T-cell (primary cell): ENCODE measurements at places on chromosomes 12 and 14.
A peak's percentile ranks its signal among the peaks of the same experiment; 100 is the strongest.

- no peak overlapping the region for H3K4me3 ChIP-seq
- no peak overlapping the region for H3K27ac ChIP-seq
- no peak for DNase-seq
- no peaks in the 10 kb centered on the region for H3K36me3 ChIP-seq
Observed at GRCh38 chr12:122018457-122018856, 3.2 kb upstream of the BCL7A start.

- no peak for DNase-seq
- H3K27ac ChIP-seq, result no peak overlapping the region
- H3K4me1 ChIP-seq, result no peaks in the 10 kb centered on the region
Observed at GRCh38 chr12:81530352-81530751, 228.8 kb downstream of the PPFIA2 start.

DNA sequence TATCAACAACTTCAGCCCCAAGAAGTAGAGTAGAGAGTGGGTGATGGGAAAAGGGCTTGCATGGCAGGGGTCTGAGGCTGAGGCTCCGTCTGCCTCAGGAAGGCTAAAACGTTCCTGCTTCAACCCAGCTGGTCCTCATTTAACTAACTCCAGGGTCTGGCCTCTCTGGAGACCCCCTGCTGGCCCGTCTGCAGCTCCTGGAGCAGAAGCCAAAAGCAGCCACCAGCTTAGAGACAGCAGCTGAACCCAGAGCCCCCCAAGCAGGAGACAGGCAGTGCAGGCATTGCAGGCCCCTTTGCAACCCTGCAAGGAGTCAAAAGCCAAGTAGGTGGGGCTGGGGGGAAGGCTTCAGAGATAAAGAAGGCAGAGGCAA, 25.1 kb upstream of the LTBP2 start:
- no peak overlapping the region for H3K27ac ChIP-seq
- no peak overlapping the region for H3K4me3 ChIP-seq
- H3K4me1 ChIP-seq, result no peaks in the 10 kb centered on the region
- H3K27me3 ChIP-seq, result no peaks in the 10 kb centered on the region
- DNase-seq, result no peak
- no peaks in the 10 kb centered on the region for H3K36me3 ChIP-seq

- no peak for DNase-seq
- H3K4me3 ChIP-seq, result peak overlapping the region; percentile 52
- H3K27me3 ChIP-seq, result no peaks in the 10 kb centered on the region
Observed at GRCh38 chr14:22512106-22512814, 76.8 kb downstream of the DAD1 start.

GRCh38 chr12:108738170-108738569, 6.9 kb upstream of the CORO1C start:
- H3K4me1 ChIP-seq, result no peaks in the 10 kb centered on the region
- no peaks in the 10 kb centered on the region for H3K27me3 ChIP-seq
- no peak for DNase-seq
- no peak overlapping the region for H3K4me3 ChIP-seq
- H3K27ac ChIP-seq, result no peak overlapping the region
- no peaks in the 10 kb centered on the region for H3K36me3 ChIP-seq

DNA sequence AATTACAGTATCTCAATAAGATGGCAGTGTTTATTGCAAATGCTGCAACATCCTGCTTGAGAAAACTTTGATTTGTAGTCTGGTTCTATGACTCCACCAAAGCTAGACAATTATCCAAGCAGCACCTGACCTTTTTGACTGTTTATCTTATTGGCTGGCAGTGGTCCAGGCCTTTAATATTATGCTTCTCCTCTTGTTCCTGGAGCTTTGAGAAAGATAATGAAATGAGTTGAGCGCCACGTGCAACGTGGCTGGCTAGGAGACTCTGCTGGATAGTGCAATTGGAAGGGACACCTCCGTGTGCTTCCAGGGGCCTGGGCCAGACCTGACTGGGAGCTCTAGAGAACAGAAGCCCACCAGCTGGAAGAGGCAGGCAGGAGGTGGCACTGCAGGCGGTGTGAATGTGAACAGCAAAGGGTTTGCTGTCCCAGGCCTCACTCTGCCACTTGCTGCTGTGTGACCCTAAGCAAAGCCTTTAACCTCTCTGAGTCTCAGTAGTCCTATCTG, 349.3 kb downstream of the CACNA1C start:
- H3K36me3 ChIP-seq, result no peaks in the 10 kb centered on the region
- no peak for DNase-seq
- no peak overlapping the region for H3K4me3 ChIP-seq
- H3K27ac ChIP-seq, result no peak overlapping the region
- no peaks in the 10 kb centered on the region for H3K4me1 ChIP-seq

- H3K4me3 ChIP-seq, result no peak overlapping the region
- H3K27ac ChIP-seq, result no peak overlapping the region
- no peaks in the 10 kb centered on the region for H3K36me3 ChIP-seq
- no peaks in the 10 kb centered on the region for H3K4me1 ChIP-seq
- DNase-seq, result no peak
Observed at GRCh38 chr12:1881936-1882335, 36.5 kb downstream of the CACNA2D4 start.

DNA sequence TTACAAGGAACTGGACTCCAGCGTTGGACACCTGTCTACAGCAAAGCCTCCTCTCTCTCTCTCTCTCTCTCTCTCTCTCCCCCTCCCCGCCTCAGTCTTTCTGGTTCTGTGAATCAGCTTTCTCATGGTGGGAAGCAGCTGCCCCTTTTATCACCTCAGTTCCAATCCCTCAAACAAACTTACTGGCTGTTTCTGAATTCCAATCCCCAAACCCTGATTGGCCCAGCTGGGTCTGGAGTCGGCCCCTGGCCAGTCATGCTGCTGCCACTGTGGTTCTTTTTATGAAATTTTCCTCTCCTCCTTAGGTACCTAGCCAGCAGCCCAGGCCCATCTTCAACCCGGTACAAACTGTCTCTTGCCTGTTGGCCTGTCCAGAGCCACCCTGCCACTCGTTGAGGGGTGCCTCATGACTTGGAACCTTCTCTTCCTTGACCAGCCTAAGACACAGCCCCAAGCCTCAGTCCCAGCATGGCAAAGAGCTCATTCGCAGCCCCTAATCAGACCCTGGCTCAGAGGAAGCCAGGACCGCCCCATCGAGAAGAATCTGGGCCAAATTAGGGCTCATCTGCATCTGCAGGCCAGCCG, 9.4 kb upstream of the MORN3 start:
- no peaks in the 10 kb centered on the region for H3K36me3 ChIP-seq
- DNase-seq, result no peak
- no peaks in the 10 kb centered on the region for H3K4me1 ChIP-seq
- no peak overlapping the region for H3K4me3 ChIP-seq

GRCh38 chr12:6135071-6135470, 10.6 kb upstream of the VWF start:
- H3K36me3 ChIP-seq, result no peaks in the 10 kb centered on the region
- no peak overlapping the region for H3K27ac ChIP-seq
- H3K4me3 ChIP-seq, result no peak overlapping the region
- peaks cover 19% of the 10 kb centered on the region for H3K4me1 ChIP-seq

DNA sequence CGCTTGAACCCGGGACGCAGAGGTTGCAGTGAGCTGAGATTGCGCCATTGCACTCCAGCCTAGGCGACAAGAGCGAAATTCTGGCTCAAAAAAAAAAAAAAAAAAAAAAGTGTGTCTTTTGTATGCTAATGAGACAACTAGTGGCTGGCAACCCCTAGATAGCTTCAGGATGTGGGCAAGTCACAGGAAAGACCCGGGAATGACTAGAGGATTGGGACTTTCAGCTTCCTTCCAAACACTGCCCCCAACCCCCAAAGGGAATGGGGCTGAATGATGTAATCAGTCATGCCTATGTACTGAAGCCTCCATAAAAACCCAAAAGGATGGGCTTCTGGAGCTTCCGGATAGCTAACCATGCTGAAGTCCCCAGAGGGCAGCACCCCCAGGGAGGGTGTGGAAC, 28.6 kb downstream of the USP44 start:
- no peaks in the 10 kb centered on the region for H3K36me3 ChIP-seq
- H3K4me1 ChIP-seq, result no peaks in the 10 kb centered on the region
- no peak overlapping the region for H3K4me3 ChIP-seq
- H3K27me3 ChIP-seq, result no peaks in the 10 kb centered on the region
- DNase-seq, result no peak

- H3K27ac ChIP-seq, result peak overlapping the region; percentile 80
- peak overlapping the region; percentile 99 for H3K4me3 ChIP-seq
- H3K36me3 ChIP-seq, result no peaks in the 10 kb centered on the region
- DNase-seq, result peak; percentile 10
- no peaks in the 10 kb centered on the region for H3K27me3 ChIP-seq
- peaks cover 46% of the 10 kb centered on the region for H3K4me1 ChIP-seq
Observed at GRCh38 chr14:103385929-103386712, 906 bp downstream of the MARK3 start.

DNA sequence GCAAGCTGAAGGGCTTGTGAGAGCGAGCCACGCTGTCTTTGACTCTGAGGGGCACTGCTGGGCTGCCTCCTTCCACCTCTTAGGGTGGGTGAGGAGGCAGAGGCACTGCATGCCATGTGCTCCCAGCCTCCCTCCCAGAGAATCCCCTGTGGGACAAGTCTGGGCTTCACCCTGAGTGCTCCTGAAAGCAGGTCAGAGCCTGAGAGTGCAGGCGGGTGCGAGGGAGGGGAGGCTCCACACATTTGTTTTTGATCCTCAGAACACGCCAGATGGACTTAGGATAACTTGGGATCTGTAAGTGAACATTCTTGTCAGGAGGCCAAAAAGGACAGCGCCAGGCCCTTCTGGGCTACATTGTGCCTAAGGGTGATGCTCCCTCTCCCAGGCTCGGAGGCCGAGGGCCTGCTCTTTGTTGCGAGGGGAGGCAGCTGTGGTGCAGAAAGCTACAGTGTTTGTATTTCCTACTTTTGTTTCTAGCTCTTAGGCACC, 155.4 kb downstream of the TMX1 start:
- DNase-seq, result no peak
- no peak overlapping the region for H3K27ac ChIP-seq
- no peaks in the 10 kb centered on the region for H3K27me3 ChIP-seq

DNA sequence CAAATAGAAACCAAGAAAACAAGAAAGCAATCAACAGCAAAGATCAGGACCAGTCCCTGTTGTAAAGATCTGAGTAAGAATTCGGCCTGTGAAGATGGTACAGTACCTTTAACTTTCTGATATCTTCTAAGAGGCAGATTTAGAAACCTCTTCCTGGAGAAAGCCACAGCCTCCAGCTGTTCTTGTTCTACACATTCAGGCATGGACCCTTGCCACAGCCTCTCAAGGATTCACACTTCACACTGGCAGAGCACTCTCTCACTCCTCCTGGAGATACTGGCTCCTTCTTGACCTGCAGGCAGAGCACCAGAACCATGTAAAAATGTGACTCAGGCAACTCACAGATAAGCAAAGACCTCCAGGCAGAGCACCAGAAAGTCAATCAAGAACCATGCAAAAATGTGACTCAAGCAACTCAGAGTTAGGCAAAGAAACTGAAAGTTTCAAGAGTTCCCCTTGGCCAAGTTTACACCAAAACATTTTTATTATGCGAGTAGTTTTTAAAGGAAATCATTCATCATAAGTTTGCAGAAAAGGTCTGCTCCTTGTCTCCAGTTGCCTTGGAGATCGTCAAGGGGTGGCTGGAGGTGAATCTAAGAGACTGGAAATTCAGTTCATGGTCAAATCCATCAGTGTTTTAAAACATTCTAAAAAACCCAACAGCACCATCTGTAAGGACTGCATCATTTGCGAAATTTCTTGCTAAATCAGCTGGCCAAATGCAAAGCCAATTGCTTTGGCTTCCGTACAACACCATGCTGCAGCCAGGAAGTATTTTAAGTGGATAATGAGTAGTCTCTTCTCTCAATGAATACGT, 119.3 kb upstream of the MDM1 start:
- no peaks in the 10 kb centered on the region for H3K36me3 ChIP-seq
- H3K27ac ChIP-seq, result peak overlapping the region; percentile 78
- no peaks in the 10 kb centered on the region for H3K27me3 ChIP-seq
- H3K4me1 ChIP-seq, result peaks cover 46% of the 10 kb centered on the region
